Peyer's patch (tissue), 4 donors: ENCODE measurements at places on chromosomes 2 and 18. TPM values are rescaled to one million over a fixed set of nuclear protein-coding genes. Genes with fewer than 3 reads are reported as not detected.

- no peaks in the 10 kb centered on the region for H3K27me3 ChIP-seq
- no peak overlapping the region for H3K27ac ChIP-seq
- no peaks in the 10 kb centered on the region for H3K4me1 ChIP-seq
- H3K4me3 ChIP-seq, result no peak overlapping the region
- no peaks in the 10 kb centered on the region for H3K36me3 ChIP-seq
These were observed 13.1 kb upstream of the ALPG start for GRCh38 chr2:232393556-232393955.

DNA sequence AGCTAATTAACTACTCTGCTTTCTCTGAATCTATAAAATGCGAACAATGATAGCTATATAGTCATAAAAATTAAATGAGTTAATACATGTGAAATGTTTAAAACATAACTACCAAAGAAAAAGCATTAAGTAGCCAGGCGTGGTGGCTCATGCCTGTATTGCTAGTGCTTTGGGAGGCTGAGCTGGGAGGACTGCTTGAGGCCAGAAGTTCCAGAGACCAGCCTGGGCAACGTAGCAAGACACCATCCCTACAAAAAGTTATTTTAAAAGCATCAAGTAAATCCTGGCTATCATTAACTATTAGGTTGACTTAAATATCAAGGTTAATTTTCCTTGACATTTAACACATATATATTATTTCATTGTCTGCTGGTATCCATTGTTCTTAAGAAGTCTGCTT, 152.4 kb downstream of the NBAS start:
- no peak overlapping the region for H3K4me3 ChIP-seq
- no peak for DNase-seq
- no peak overlapping the region for H3K27ac ChIP-seq

IL36A gene
- total RNA-seq, result not detected

MAP4K4 gene
- 65.2 TPM for total RNA-seq

GRCh38 chr2:232431705-232432590, 24.0 kb upstream of the ALPI start:
- H3K36me3 ChIP-seq, result no peaks in the 10 kb centered on the region
- H3K4me1 ChIP-seq, result no peaks in the 10 kb centered on the region
- DNase-seq, result no peak
- no peaks in the 10 kb centered on the region for H3K27me3 ChIP-seq

IHH gene
- 14.0 TPM for total RNA-seq

KLHL29 gene
- 1.9 TPM for total RNA-seq

CAPN13 gene
- 273 TPM for total RNA-seq

GRCh38 chr18:47595831-47596501, 334.5 kb downstream of the SMAD2 start:
- H3K4me1 ChIP-seq, result no peaks in the 10 kb centered on the region
- no peaks in the 10 kb centered on the region for H3K36me3 ChIP-seq
- H3K27me3 ChIP-seq, result no peaks in the 10 kb centered on the region
- DNase-seq, result peak; percentile 60

DNA sequence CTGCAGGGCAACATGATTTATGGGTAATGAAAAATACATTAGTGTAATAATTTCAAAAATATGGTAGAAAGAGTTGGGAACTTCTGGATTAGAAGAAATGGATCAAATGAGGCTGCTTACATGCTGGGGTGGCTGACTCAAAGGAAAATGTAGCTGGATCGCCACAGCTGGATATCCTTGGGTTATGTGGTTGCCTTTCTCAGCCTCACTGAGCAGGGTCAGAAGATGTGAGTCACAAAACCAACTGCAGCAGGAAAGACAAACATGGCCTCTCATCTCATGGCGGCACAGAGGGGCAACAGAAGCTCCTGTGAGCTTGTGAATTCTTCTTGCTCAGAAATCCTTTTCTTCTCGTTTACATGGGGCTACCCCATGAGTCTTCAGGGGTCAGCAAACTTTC, 317.1 kb upstream of the SPRED2 start:
- H3K36me3 ChIP-seq, result no peaks in the 10 kb centered on the region
- DNase-seq, result no peak
- no peak overlapping the region for H3K27ac ChIP-seq
- H3K4me3 ChIP-seq, result no peak overlapping the region

DNA sequence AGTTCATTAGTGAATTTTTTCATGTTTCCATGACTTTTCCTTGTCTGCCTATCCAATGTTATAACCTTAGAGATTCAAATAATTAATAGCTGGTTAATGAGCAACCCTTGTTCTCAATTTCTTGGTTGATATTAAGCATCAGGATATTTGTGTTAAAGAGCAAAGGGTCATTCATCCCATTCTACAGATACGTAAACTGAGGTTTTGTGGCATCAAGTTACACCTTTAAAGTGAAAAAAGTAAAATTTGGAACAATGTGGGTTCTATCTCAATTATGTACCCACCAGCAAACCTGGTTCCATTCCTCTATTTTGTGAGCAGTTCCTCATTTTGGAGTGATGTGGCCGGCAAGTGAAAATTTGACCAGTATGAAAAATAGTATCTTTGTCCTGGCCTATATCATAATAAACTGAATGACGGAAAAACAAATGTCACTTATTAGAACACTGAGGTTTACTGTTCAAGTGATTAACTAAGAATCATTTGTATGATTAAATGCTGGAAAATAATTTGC, 220.5 kb upstream of the ATP5MC3 start:
- H3K27ac ChIP-seq, result no peak overlapping the region
- no peak for DNase-seq
- H3K27me3 ChIP-seq, result no peaks in the 10 kb centered on the region
- H3K4me1 ChIP-seq, result no peaks in the 10 kb centered on the region
- no peaks in the 10 kb centered on the region for H3K36me3 ChIP-seq
- no peak overlapping the region for H3K4me3 ChIP-seq

NFE2L2 gene
- total RNA-seq, result 94.4 TPM

- no peak for DNase-seq
- no peak overlapping the region for H3K27ac ChIP-seq
These were observed 148.0 kb downstream of the DNER start for GRCh38 chr2:229566370-229566769.

- H3K4me3 ChIP-seq, result no peak overlapping the region
- H3K4me1 ChIP-seq, result no peaks in the 10 kb centered on the region
- H3K36me3 ChIP-seq, result no peaks in the 10 kb centered on the region
- H3K27ac ChIP-seq, result no peak overlapping the region
These were observed 32.1 kb upstream of the DPP4 start for GRCh38 chr2:162106146-162106551.

GRCh38 chr2:85173909-85174308, 40.7 kb downstream of the TCF7L1 start:
- H3K36me3 ChIP-seq, result no peaks in the 10 kb centered on the region
- no peaks in the 10 kb centered on the region for H3K4me1 ChIP-seq
- H3K4me3 ChIP-seq, result no peak overlapping the region

DNA sequence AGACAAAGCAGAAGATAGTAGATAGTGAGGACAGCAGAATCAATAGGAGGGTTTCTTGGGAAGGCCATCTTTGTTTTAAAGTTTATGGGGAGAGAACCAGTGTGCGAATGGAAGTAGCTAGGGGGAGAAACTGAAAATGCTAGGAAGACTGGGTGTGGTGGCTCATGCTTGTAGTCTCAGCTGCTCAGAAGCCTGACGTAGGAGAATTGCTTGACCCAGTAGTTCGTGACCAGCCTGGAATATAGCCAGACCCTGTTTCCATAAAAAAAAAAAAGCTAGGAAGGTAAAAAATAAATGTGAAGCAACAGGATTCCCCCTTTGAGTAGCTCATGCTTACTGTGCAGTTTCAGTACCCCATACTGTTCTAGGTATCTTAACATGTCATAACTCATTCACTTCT, 19.2 kb upstream of the DRC1 start:
- no peak for DNase-seq
- no peak overlapping the region for H3K4me3 ChIP-seq
- no peaks in the 10 kb centered on the region for H3K27me3 ChIP-seq
- H3K27ac ChIP-seq, result no peak overlapping the region
- no peaks in the 10 kb centered on the region for H3K36me3 ChIP-seq
- H3K4me1 ChIP-seq, result no peaks in the 10 kb centered on the region

GRCh38 chr2:198214114-198214596, 409.8 kb downstream of the PLCL1 start:
- H3K36me3 ChIP-seq, result no peaks in the 10 kb centered on the region
- no peaks in the 10 kb centered on the region for H3K27me3 ChIP-seq
- H3K4me3 ChIP-seq, result no peak overlapping the region
- H3K27ac ChIP-seq, result no peak overlapping the region

SULT1C2 gene
- total RNA-seq, result 1.3 TPM

LOXL3 gene
- total RNA-seq, result 8.0 TPM

- H3K36me3 ChIP-seq, result no peaks in the 10 kb centered on the region
- no peaks in the 10 kb centered on the region for H3K27me3 ChIP-seq
- no peak overlapping the region for H3K27ac ChIP-seq
- no peaks in the 10 kb centered on the region for H3K4me1 ChIP-seq
- H3K4me3 ChIP-seq, result no peak overlapping the region
These were observed 559.7 kb upstream of the ZEB2 start for GRCh38 chr2:145079641-145080040.

DNA sequence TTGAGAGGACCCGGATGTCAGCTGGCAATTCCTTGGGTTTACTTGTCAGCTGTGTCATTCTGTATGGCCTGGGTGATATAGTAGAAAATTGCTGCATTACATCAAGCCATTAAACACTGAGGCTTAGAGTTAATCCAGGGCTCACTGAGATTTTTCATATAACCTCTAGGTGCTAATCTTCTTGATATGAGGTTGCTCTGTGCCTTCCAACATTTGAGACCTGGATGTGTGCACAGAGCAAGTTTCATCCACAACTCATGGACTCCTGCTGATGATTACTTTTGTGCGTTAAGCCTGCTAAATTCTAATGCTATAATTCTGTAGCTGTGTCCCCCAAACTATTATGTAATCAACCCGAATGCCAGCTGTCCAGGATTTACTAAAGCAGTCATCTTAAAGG, 178.4 kb upstream of the CDH20 start:
- no peaks in the 10 kb centered on the region for H3K36me3 ChIP-seq
- H3K27ac ChIP-seq, result no peak overlapping the region
- no peak for DNase-seq
- H3K27me3 ChIP-seq, result no peaks in the 10 kb centered on the region
- H3K4me3 ChIP-seq, result no peak overlapping the region

GRCh38 chr2:237966565-237967462, at the start of gene UBE2F:
Gene UBE2F (plus strand): TSS chr2:237967014. CDS start chr2:237973108, 6,094 bp downstream.
- peak within 1 kb of the TSS; percentile 79 for H3K27ac ChIP-seq
- peak within 1 kb of the TSS; percentile 93 for H3K4me3 ChIP-seq
- no peaks in the 10 kb centered on the region for H3K36me3 ChIP-seq
- H3K4me1 ChIP-seq, result peaks cover 27% of the 10 kb centered on the region
- DNase-seq, result peak; percentile 99
- no peaks in the 10 kb centered on the region for H3K27me3 ChIP-seq

- H3K36me3 ChIP-seq, result no peaks in the 10 kb centered on the region
- H3K27ac ChIP-seq, result peak overlapping the region; percentile 62
- DNase-seq, result peak; percentile 50
These were observed 6.0 kb upstream of the ALLC start for GRCh38 chr2:3651691-3652648.

DNA sequence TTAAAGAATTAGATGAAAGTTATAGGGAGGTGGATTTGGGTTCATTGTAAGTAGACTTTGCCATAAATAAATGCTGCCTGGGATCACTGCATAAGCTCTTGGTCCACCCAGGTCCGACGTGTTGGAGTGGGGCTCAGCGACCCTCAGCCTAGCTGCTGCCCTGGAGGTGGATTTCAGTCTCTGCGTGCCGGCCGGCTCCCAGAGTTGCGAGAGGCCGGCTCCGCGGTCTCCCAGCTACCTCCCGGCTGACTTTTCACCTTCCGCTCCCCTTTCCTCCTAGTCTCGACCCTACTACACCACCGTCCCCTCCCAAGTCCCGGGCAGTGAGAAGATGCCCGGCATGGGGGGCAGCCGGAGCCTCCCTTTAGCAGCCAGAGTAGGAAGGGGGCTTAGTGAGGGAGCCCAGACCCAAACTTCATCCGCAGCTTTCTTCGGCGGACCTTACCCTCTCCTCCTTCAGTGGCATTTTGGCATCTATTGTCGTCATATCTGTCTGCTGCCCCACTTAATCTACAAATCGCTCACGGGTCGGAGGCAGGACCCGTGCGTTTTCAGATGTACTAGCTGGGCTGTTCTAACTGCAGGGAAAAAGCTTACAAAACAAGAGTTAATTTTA, 8.1 kb downstream of the EMX1 start:
- DNase-seq, result peak; percentile 12
- no peaks in the 10 kb centered on the region for H3K36me3 ChIP-seq
- H3K27ac ChIP-seq, result no peak overlapping the region
- H3K4me3 ChIP-seq, result no peak overlapping the region

DNA sequence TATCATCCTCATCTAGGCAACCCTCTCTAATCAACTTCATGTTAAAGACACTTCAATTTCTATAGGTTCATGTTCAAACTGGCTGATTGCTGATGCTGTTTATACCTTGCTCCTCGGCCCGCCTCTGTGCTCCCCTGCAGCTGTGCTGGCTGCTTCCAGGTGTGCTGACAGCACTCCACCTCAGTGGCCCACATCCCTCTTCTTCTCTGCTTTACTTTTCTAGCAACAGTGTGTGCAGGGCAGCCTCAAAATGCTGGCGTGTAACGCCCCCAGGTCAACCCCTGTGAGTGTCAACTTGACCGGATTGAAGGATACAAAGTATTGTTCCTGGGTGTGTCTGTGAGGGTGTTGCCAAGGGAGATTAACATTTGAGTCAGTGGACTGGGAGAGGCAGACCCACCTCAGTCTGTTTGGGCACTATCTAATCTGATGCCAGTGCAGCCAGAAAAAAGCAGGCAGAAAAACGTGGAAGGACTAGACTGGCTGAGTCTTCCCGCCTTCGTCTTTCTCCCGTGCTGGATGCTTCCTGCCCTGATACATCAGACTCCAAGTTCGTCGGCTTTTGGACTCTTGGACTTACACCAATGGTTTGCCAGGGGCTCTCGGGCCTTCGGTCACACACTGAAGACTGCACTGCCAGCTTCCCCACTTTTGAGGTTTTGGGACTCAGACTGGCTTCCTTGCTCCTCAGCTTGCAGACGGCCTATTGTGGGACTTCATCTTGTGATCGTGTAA, 94.7 kb downstream of the COL6A3 start:
- no peaks in the 10 kb centered on the region for H3K27me3 ChIP-seq
- DNase-seq, result no peak
- H3K4me1 ChIP-seq, result no peaks in the 10 kb centered on the region
- H3K36me3 ChIP-seq, result no peaks in the 10 kb centered on the region
- H3K27ac ChIP-seq, result no peak overlapping the region

DNA sequence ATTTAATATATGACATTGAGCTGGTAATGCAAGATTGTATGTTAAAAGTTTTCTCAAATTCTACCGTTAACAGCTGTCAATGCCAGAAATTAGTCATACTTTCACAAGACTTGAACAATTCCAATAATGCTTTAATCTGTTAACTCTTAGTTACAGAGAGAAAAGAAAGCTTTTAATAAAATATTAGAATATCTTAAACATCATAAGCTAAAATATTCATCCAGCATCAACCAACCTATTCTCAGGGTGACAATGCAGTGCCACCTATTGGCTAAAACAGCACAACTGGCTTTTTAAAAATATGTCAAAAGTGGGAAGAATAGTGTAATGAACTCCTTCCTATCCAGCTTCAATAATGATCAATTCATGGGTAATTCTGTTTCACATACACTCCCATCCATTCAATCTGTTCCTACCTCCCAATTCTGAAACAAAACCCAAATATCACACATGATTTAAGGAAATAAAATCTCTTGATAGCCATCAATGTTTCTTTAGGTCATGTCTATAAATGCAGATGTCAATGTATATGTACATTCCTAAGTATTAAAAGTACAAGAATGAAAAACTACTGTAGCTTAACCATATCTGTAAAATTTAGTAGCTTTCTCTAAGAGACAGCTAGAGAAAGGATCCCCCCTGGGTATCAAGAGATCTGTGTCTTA, 79.8 kb upstream of the CCDC141 start:
- DNase-seq, result no peak
- H3K4me1 ChIP-seq, result no peaks in the 10 kb centered on the region
- H3K36me3 ChIP-seq, result no peaks in the 10 kb centered on the region

GRCh38 chr2:9472511-9472910, 1.8 kb upstream of the IAH1 start:
- H3K27me3 ChIP-seq, result no peaks in the 10 kb centered on the region
- no peak overlapping the region for H3K4me3 ChIP-seq
- DNase-seq, result no peak
- no peaks in the 10 kb centered on the region for H3K36me3 ChIP-seq

BCS1L gene
- total RNA-seq, result 155 TPM
